ENCODE measurements at places on chromosomes 6 and 20.

- no peak for DNase-seq
These were observed 67.2 kb downstream of the DTNBP1 start for GRCh38 chr6:15595461-15596173.

DNA sequence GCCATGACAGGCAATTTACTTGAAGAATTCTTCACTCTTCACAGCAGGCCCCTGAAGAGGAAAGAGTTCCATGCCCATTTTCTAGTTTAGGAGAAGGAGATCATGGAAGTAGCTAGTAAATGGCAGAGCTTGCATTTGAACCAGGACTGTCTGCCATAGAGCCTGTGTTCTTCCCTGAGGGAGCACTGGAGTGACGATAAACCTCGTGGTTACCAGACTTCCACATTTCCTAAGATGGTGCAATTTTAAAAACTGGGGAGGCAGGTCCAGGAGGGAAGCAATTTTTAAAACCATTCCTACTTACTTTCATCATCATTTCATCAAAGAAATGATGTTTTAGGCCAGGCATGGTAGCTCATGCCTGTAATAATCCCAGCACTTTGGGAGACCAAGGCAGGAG lies 36.8 kb downstream of the STK35 start:
- no peak for DNase-seq

- DNase-seq: no peak
These were observed 17.2 kb downstream of the CDC5L start for GRCh38 chr6:44404715-44405099.

GRCh38 chr20:5397393-5397792 lies 80.6 kb upstream of the PROKR2 start:
- DNase-seq: no peak

- no peak for DNase-seq
These were observed 245.2 kb downstream of the HAO1 start for GRCh38 chr20:7695051-7695495.

- no peak for DNase-seq
These were observed 28.1 kb upstream of the QKI start for GRCh38 chr6:163386329-163386908.

DNA sequence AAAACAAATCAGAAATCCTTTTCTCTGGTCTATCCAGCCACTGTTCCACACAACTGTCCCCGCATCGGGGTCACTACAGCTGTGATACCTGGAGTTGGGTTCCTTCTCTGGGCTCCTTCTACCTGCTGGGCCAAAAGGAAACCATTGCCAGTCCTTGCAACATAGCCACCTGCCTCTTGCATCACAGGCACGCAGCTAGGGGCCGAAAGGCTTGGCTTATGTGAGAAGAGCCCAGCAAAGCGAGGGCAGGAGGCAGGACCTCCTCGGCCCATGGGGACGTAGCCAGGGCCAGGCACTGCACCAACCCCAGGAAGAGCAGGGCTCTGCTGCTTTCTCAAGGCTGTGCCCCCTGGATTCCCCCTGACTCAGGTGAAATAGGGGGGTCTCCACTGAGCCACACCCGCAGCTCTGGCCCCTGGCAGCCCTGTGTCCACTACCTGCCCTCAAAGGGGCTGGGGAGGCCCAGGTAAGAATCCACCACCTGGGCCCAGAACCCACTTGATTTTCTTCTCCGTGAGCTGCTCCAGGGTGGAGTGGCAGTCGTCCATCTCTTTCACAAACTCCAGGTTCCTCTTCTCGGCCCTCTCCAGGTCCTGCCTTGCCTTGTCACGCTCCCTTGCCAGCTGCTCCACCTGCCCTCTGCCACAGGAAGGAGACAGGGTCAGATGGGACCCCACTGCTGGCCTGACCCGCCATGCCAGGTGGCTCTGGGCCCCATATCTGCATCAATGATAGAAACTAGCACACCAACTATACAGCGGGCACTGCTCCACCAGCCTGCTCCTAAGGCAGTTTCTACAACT lies 88.9 kb downstream of the GINS1 start:
- DNase-seq: no peak

All from NCI-H1436 (cell line).